Hair follicle dermal papilla cell (primary cell): ENCODE measurements at places on chromosomes 1 and 21. TPM values are rescaled to one million over a fixed set of nuclear protein-coding genes. Genes with fewer than 3 reads are reported as not detected.

The FMO5 gene
- total RNA-seq: 1.2 and 2.9 TPM in 2 replicates

The FCRL4 gene
- not detected in 2 replicates for total RNA-seq

The FAM72D gene
- total RNA-seq: 0.12 TPM in 1 of 2 replicates, not detected in the other

The CCDC24 gene
- total RNA-seq: 3.0 and 3.1 TPM in 2 replicates

The ESRRG gene
- total RNA-seq: under 0.01 TPM in 1 of 2 replicates, not detected in the other

The DNAH14 gene
- total RNA-seq: 17.6 and 21.3 TPM in 2 replicates

The RPAP2 gene
- 13.1 and 14.7 TPM in 2 replicates for total RNA-seq

The FCRL5 gene
- not detected in 2 replicates for total RNA-seq

The MTARC1 gene
- total RNA-seq: 0.61 and 0.97 TPM in 2 replicates
